ENCODE measurements at places on chromosomes 2 and 18.

DNA sequence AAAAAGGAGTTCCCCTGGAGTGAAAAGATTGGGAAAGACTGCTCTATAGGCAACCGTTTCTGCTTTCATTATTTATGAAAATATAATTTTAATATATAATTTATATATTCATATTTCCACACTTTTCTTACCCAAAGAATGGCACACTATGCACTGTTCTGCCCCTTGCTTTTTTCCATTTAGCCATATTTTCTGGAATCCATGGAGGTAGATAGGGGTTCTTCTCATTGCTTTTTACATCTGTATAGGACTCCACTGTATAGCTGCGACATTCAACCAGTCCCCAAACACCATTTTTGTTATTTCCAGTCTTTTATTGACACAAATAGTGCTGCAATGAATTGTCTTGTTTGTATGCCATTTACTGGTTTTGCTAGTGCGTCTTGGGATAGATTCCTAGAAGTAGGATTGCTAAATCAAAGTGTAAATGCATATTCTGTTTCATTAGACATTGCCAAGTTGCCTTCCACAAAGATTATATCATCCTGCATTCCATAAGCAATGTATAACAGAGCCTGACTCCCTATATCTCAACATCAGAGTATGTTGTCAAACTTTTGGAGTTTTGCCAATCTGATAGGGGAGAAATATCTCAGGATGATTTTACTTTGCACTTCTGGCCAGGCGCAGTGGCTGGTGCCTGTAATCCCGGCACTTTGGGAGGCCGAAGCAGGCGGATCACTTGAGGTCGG is 26.6 kb upstream of the TCF7L1 start:
- DNase-seq: no peak

- no peak for DNase-seq
Measured at GRCh38 chr2:224069172-224069571, 30.1 kb upstream of the SERPINE2 start.

DNA sequence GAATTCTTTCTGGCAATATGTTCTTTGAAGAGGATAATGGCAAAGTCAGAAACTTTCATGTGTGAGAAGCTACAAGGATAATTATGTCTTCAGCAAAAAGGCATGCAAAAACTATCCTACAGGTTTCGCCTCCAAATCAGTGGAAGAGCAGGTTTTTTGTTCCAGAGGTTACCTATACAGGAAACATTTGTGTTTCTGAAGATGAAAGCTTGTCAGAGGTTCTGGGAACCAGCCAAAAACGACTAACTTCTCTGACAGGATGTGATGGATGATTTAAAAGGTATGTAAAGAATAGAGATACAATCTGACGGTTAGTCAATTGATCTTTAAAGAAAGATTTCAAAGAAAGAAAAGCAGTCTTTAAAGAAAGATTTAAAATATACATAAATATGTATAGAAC is 37.6 kb downstream of the RND3 start:
- DNase-seq: no peak

GRCh38 chr2:46067501-46068305 is 229.5 kb upstream of the EPAS1 start:
- DNase-seq: no peak

- DNase-seq: no peak
Measured at GRCh38 chr2:207833251-207833751, 63.6 kb upstream of the FZD5 start.

- no peak for DNase-seq
Measured at GRCh38 chr2:229910147-229910831, 11.5 kb downstream of the TRIP12 start.

Data from activated naive CD8-positive, alpha-beta T cell treated with anti-CD3 and anti-CD28 coated beads, Interleukin-2, amount 50 U/mL, for 16 hours (primary cell).